Activated CD8-positive, alpha-beta memory T cell treated with anti-CD3 and anti-CD28 coated beads for 1 hour (primary cell): ENCODE measurements at places on chromosomes 16 and 17.

DNA sequence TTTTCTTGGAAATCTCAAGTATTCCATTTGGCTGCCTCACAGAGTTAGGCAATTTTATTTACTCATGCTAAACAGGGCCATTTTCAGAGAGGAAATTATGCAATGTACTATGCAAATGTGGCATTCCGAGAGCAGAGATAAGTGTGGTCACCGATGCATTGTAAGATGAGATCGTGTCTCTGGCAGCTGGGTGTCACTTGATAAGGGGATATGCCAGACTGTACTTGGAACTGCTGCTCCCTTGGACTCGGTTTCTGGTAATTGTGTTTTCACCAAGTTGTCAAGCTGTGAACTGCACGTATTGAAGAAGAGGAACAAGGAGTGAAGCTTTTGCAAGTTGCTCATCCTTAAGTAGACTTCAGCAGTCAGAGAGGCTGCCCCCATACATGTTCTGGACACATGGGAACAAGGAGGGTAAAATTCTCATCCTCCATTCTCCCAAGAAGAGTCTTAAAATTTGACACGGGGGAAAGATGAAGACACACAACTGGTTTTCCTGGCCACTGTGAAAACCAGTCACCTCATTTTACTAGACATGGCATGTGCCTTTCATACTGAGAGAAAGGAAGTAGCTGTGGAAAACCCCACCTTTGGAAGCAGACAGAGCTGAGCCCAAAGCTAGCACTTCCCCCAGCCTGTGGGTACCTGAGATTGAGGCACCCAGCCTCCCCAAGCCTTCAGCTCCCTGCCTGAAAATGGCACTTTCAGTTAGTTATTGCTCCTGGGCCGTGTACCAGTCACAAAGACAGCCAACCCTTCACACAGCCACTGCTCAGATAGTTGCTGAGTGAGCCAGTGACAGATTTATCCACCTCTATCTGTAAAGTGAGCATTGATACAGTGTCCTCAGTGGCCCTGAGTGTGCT, 150.7 kb downstream of the SOCS1 start:
- no peak for DNase-seq

- DNase-seq = no peak
Observed at GRCh38 chr16:1666316-1666715, 11.8 kb upstream of the JPT2 start.

GRCh38 chr17:22265807-22266206, 573.5 kb downstream of the KCNJ18 start:
- DNase-seq = no peak

DNA sequence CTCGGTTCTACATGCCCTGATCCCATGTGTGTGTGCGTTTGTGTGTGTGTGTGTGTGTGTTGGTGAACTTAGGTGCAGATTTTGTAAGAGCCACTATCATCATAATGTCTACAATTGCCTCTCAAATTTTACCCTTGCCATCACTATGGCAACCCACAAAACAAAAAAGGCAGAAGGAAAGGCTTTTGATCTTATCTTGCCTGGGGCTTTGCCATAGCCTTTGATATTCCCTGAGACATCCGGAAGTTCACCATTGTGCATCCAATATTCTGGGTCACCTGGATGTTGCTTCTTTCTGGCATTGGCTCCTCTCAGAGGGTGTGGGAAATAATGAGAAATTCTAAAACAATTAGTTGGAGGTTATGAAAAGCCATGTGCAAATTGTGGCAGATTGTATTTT, 114.7 kb downstream of the HAPSTR1 start:
- DNase-seq = no peak

DNA sequence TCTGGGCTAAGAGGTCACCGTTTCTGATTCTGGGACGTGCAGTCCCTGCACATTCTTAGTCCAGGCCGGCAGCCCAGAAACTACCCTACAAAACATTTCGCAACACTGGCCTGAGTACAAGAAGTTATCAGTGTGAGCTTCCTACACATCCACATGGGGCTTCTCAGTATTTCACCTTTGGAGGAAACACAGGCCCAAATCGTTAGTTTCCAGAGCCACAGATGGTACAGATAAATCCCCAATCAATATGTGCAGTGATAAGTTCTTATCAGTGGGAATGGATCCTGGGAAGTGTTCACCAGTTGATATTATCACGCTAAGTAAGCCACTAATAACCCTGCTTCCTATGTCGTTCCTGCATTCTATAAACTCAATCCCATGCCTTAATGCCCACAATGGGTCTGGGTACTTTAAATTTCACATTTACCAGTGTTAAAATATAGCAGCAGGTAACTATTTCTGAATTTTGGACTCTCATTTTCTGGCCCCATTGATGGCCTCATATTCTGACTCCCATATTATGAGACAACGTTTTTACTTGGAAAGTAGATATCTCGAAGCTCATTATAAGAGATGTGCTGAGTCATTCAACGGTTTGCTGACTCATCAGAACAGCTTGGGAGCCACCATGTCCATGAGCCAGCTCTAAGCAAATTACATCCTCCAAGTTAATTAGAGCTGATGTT, 370.2 kb upstream of the MAF start:
- no peak for DNase-seq

GRCh38 chr16:70750893-70751467, 50.0 kb downstream of the VAC14 start:
- no peak for DNase-seq

GRCh38 chr16:50842589-50842988, 100.7 kb downstream of the CYLD start:
- DNase-seq = no peak

- DNase-seq = no peak
Observed at GRCh38 chr16:72947379-72948237, 100.3 kb downstream of the ZFHX3 start.
